ENCODE measurements at places on chromosomes 11 and 22. TPM values are rescaled to one million over a fixed set of nuclear protein-coding genes. Genes with fewer than 3 reads are reported as not detected.
A peak's percentile ranks its signal among the peaks of the same experiment; 100 is the strongest.

Gene SPON1
- 13.2 TPM for total RNA-seq

Gene MUC5AC
- not detected for total RNA-seq

Gene DAGLA
- total RNA-seq: 21.0 TPM

- peaks cover 45% of the 10 kb centered on the region for H3K4me1 ChIP-seq
- DNase-seq: no peak
- H3K27ac ChIP-seq: peak overlapping the region; percentile 95
Measured at GRCh38 chr11:48019217-48019584, 38.8 kb downstream of the PTPRJ start.

- H3K4me1 ChIP-seq: no peaks in the 10 kb centered on the region
- peak overlapping the region; percentile 84 for H3K27ac ChIP-seq
- DNase-seq: no peak
- H3K27me3 ChIP-seq: no peaks in the 10 kb centered on the region
Measured at GRCh38 chr22:48781391-48781790, 1046.3 kb downstream of the BRD1 start.

Measured in neural crest cell (in vitro differentiated cells).